Endothelial cell of umbilical vein (primary cell): ENCODE measurements at places on chromosomes 5 and 9. TPM values are rescaled to one million over a fixed set of nuclear protein-coding genes. Genes with fewer than 3 reads are reported as not detected.

The SH3PXD2B gene
- total RNA-seq, result 66.3 and 71.8 TPM in 2 replicates

The CARTPT gene
- not detected in 2 replicates for total RNA-seq

The GRM6 gene
- not detected in 2 replicates for total RNA-seq

The PCDHGB4 gene
- 4.4 and 6.5 TPM in 2 replicates for total RNA-seq

The DBH gene
- not detected in 2 replicates for total RNA-seq
